T-helper 9 cell (primary cell): ENCODE measurements at places on chromosomes 12 and 14.
A peak's percentile ranks its signal among the peaks of the same experiment; 100 is the strongest.

GRCh38 chr14:68544081-68544892 is 248.6 kb downstream of the ZFP36L1 start:
- DNase-seq = no peak

DNA sequence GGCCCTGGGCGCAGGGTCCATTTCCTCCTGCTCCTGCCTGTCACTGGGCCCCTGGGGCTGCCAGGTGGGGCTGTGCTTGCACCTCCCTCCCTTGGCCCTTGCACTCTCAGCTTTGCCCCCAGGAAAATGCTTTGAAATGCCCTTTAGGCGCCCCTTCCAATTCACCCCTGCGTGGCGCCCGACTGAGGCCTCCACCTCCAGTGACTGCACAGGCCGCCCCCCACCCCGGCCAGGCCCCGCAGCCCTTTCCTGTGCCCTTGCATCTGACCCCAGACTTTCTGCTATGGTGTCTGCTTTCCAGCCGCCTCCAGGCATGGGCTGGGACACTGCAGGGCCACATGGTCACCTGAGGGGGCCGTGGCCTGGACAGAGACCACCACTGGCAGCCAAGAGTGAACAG is 17.4 kb downstream of the DDX54 start:
- no peak for DNase-seq

GRCh38 chr14:33914676-33915516 is 36.0 kb downstream of the EGLN3 start:
- no peak for DNase-seq

DNA sequence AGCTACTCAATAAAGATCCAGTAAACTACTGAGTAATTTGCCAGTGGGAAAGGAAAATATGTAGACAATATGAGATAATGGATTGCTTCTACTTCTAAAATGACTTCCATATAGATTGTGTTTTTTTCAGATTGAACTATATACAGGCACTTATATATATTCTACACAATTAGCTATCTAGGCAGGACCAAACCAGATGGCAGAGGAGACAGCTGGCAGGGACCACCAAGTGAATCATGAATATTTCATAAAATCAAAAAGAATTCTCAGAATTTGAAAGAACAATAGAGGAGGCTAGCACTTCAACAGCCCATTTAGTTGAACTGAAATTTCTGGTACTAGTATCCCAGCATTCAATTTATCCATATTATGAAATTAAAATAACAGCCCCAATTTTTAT is 338.0 kb upstream of the RPL10L start:
- no peak for DNase-seq

GRCh38 chr14:72663956-72664650 is 229.8 kb downstream of the DPF3 start:
- no peak for DNase-seq

DNA sequence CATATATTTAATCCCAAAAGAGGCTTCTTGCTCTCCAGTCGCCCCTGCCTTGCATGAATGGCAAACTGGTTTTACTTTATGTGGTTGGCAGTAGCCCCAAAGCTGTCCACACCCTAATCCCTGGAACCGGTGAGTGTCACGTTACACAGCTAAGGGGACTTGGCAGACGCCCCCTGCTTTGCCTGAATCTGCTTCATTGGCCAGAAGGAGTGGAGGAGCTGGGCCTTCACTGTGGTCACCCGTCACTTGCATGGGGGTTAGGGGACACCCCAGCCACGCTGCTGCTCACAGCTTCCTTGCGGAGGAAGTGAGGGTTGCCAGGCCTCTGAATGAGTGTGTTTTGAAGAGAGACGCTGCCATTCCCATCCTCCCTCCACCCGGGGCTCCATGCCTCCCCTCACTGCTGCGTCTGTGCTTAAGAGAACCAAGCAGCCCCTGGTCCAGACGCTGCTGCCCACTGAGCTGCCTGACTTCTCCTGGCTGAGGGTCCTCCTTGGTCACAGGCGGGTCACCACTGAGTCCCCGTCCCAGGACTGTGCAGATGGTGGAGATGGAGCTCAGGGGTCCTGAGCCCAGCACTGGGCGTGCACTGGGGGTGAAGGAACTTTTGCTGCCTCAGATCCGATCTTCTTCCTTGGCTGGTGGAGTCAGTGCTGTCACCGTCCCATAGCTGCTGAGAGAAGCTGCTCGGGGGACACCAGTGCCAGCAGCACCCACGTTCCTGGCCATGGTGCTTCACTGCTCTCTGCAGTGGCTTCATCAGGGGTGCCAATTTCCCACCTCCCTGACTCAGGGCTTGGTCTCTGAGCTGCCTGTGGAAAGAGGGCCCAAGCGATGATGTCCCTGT is 39.8 kb downstream of the GALNT9 start:
- DNase-seq = no peak

DNA sequence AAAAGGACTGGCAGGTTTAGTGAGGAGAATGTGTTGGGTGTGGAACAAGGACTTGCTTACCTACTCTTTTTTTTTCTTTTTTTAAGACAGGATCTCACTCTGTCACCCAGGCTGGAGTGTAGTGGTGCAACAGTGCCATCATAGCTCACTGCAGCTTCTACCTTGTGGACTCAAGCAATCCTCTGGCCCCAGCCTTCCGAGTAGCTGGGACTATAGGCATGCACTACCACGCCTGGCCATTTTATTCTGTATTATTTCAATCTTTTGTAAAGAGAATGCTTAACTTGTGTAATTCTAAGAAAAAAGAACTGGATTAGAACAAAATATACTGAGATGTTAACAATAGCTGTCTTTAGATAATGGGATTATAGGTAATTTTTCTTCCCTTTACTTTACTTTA is 1.9 kb upstream of the VRTN start:
- no peak for DNase-seq

- DNase-seq = no peak
Measured at GRCh38 chr12:93287149-93287548, 90.6 kb upstream of the NUDT4 start.

DNA sequence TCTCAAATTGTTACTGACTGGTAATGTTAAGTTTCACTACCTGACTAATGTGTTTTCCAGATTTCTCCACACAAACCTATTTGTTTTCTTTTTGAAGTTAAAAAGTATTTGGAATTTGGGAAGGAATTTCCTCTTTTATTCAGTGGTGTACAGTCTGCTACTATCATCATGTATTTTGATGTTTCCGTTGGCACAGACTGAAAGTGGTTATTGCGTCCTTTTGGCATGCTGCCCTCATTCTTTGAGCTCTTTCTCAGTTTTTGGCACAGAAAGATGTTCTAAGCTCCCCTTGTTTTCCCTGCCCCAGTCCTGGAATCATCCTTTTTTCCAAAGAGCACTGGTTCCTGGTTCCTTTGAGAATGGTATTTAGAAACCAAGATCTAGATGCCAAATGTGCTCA is 31.4 kb upstream of the RTRAF start:
- DNase-seq = no peak

DNA sequence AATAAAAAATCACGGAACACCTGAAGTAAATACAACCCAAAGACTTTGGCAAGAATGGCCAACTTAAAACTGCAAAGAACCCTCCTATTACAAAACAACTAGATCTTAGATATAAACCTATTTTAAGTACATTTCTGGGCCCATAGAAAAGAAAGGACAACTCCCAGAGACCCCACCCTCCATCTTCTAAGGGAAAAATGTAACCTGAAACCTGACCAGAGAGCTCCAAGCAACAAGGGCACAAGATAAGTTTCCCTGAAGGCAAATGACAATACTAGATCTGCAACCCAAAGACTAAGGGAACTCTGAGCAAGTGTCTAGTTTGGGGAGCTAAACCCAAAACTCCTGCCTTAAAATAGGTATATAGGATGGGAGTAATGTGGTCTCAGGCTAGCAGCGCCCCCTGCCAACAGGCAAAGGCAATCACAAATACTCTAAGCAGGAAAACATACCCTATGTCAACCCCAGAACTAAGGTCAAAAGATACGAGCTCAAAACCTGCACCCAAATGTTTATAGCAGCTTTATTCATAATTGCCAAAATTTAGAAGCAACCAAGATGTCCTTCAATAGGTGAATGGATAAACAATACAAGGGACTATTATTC is 218.9 kb downstream of the ITPR2 start:
- DNase-seq = no peak

- DNase-seq = no peak
Measured at GRCh38 chr12:104750061-104750460, 208.0 kb downstream of the SLC41A2 start.

GRCh38 chr14:43161477-43161876 is 1345.6 kb downstream of the FSCB start:
- no peak for DNase-seq

DNA sequence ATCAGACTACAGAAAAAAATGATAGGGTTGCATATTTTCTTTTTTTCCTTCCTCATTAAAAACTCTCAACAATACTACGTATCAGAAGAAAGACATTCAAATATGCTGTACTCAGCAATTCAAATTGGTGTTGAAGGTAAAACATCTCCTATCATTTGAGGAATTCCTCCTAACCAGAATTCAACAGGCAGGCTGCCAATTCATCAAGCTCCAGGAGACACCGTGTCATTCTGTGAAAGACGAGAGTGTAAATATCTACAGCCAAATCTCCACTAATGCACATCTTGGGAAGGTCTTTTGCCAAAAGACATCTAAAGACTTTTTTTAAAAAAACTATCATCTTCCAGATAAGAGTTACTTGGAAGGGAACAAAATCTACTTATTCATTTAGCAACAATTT is 26.6 kb downstream of the NT5DC3 start:
- no peak for DNase-seq

GRCh38 chr12:132561427-132562156 is 48.8 kb downstream of the LRCOL1 start:
- DNase-seq = no peak

- no peak for DNase-seq
Measured at GRCh38 chr14:105941226-105942166, 415.1 kb downstream of the TMEM121 start.

DNA sequence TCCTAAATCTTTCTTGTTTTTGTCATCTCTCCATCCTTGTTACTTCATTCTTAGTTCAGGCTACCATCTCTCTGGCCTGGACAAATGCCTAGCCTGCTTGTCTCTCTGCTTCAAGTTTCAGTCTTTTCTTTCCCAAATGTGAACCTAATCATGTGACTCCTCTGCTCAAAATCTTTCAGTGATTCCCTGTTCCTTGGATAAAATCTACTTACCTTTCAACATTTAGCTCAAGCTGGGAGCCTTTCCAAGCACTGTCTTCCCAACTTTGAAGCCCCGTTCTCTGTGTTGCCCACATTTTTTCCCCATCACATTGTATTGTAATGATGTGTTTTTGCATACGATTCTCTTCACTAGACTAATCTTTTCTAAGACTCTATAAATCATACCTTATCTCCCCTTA is 24.7 kb downstream of the SLC7A8 start:
- DNase-seq = no peak

DNA sequence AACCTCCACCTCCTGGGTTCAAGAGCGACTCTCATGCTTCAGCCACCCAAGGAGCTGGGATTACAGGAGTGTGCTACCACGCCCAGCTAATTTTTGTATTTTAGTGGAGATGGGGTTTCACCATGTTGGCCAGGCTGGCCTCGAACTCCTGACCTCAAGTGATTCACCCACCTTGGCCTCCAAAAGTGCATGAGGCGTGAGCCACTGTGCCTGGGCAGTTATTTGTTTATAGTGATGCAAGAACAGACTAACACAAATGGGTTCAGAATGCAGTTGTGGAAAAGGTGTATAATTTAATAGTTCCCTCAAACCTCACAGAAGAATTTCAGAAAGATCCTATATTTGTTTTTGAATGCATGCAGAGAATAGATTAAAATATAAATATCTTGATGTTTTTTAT is 447.1 kb downstream of the ZFP36L1 start:
- DNase-seq = no peak

DNA sequence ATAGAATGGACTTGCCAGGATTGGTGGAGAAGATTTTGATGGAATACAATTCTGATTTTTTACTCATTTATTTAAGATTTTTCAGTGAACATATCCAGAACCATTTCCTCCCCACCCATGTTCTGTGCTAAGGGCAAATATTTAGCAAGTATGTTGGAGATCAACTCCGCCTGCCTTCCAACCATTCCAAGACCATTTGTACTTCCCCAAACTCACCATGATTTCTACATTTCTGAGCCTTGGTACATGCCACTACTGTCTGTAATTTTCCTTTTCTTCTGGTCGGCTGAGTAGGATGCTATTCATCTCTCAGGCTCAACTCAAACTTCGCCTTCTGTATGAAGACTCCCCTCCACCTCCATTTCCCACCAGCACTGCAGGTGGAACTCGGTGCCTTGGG is 150.6 kb downstream of the NTF3 start:
- DNase-seq = no peak

DNA sequence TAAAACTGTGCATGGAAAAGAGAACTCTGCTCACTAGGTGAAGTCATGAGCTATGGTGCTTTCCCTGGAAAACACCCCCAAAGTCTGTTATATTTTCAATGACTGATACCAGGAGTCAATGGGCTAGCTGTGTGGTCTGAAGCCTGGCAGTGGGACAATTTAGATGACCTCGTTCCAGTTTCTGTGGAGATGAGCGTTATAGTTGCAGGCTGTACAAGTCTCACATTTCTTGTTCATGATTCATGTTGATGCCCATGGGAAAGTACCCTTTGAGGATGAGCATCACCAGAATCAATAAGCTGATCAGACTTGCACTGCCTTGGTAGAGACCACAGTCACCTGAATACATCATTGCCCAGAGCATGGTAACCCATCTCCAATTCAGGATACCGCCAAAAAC is 70.7 kb downstream of the NOVA1 start:
- no peak for DNase-seq

GRCh38 chr14:67618617-67619063 is 1.1 kb upstream of the ARG2 start:
- peak; percentile 0 for DNase-seq

DNA sequence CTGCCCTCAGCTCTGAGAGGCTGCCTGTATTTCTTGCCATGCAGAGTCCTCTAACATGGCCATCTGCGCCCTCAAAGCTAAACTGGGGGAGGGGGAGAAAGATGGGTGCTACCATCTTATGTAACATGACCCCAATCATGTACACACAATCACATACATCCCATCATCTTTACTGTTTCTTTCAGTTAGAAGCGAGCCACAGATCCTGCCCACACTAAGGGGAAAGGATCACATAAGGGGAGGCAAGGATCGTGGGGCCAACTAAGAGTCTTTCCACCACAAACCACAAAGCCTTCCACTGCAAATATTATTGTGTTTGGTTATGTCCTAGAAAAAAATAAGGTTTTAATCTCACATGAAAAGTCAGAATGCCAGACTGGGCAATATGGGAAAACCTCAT is 11.8 kb upstream of the AMN1 start:
- DNase-seq = no peak

GRCh38 chr14:22122227-22122818 is 448.7 kb upstream of the OR4E1 start:
- DNase-seq = no peak
